ENCODE measurements at places on chromosomes 2 and 18.

DNA sequence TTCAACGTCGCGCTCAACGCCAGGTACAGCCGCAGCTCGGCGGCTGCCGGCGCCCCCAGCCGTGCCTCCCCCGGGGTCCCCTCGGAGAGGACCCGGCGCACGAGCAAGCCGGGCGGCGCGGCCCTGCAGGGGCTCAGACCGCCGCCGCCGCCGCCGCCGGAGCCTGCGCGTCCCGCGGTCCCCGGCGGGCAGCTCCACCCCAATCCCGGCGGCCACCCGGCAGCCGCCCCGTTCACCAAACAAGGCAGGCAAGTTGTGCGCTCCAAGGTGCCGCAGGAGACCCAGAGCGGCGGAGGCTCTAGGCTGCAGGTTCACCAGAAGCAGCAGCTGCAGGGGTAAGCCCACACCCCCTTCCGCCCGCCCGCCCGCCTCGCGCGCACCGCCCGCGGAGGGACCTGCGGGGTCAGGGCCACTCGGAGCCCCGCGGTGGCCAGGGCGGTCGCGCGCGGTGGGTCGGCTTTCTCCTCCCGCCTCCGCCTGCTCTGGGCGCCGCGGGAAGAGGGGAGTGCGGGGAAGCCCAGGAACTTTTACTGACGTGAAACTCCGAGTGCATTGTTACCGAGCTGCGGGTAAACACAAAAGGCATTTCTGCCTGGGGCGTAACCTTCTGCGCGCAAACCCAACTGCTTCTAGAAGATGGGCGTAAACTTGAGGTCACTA is 861 bp downstream of the LTBP1 start:
- peak; percentile 30 for DNase-seq

- no peak for DNase-seq
These were observed 472.3 kb downstream of the TNS1 start for GRCh38 chr2:217530392-217531090.

GRCh38 chr2:187168720-187169713 is 279.0 kb downstream of the CALCRL start:
- DNase-seq = no peak

DNA sequence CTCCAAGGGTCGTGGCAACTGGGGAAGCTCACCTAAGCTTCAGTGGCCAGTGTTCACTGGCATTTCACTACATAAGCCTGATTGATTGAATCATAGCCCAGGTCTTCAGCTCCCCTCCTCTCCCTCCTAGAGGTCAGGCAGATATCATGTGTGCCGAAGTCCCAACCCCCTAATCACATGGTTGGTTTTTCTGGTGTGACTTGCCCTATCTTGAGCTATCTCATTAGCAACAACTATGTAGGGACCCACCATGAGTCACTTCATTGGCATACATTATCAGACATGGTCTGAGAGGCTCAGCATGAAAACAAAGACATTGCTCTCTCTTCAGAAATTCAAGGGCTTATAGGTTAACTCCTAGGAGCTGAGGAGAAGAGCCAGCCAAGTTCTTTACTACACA is 76.8 kb downstream of the LYPD1 start:
- DNase-seq = no peak

- DNase-seq = peak; percentile 27
These were observed 47.5 kb upstream of the SP3 start for GRCh38 chr2:174012347-174013314.

- no peak for DNase-seq
These were observed 2.6 kb upstream of the NEUROD1 start for GRCh38 chr2:181682795-181683517.

DNA sequence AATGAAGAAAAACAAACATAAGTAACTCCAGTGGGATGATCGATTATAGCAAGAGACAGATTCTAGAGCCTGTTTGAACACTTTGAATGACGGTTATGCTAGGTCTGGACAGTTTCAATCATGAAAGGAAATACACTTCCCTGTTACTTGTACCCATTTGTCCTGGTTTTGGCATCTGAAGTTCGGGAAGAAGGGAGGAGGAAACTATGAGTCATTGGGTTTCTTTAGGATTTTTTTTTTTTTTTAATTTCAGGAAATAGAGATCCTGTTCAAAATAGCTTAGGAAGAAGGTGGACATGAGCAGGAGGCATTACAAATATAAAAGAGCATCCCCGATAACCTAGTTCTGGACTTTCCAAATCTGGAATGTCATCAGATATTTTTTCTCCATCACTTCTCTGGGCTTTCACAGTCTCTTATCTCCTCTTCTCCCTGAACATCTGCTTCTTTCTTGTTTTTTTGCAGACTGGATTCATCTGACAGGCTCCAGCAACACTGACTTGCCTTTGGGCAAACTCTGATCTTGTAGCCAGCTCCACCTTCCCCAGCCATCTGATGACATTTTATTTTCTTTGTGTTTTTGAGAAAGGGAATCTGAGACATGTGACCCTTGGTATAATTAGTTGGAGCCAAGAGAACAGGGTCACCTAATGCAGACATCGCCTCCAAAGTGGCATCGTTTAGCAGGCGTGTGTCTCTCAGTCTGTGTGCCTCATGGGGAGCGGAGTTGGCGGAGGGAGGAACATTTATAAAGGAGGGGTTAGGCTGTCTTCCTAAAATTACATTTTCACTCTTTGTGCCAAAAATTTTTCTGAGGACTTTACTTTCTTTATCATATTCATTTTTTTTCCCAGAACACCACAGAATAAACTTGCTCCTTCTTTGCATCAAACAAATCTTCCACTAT is 195.3 kb upstream of the EPHA4 start:
- DNase-seq = no peak

All from activated CD8-positive, alpha-beta T cell treated with anti-CD3 and anti-CD28 coated beads for 36 hours (primary cell).